ENCODE measurements at places on chromosomes 7 and 10. TPM values are rescaled to one million over a fixed set of nuclear protein-coding genes. Genes with fewer than 3 reads are reported as not detected.

Gene TSPAN12
- 6.8 TPM for total RNA-seq

Gene EIF5AL1
- 0.17 TPM for total RNA-seq

DNA sequence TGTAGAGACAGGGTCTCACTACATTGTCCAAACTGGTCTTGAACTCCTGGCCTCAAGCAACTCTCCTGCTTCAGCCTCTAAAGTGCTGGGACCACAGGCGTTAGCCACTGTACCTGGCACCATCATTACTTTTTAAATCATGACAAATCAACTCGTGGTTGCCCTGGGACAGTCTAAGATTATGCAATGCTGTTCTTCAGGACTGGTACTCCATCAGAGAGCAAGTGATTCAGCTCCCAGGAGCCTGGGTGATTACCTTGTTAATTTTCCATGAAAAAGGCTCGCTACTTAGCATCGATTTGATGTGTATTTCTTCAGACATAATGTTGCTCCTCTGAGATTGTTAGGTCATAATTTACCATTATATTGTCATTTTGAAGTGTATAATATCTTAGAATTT lies 158.9 kb upstream of the STEAP4 start:
- no peaks in the 10 kb centered on the region for H3K36me3 ChIP-seq
- H3K27ac ChIP-seq = no peak overlapping the region
- H3K4me3 ChIP-seq = no peak overlapping the region
- H3K4me1 ChIP-seq = no peaks in the 10 kb centered on the region
- peaks cover 14% of the 10 kb centered on the region for H3K27me3 ChIP-seq

DNA sequence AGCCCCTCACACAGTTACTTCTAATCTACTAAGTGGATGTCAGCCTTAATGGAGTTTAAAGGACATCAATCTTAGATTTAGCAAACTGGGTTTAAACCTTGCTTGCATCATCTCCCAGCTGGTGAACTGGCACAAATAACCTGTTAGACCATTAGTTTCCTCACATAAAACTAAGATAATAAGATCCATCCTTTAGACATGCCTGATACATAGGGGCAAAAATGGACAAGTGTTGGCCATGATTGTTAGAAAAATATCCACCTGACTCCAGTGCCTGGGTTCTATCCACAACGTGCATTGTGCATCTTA lies 439.1 kb downstream of the TNS3 start:
- H3K27ac ChIP-seq = no peak overlapping the region
- H3K4me3 ChIP-seq = no peak overlapping the region
- DNase-seq = no peak
- H3K36me3 ChIP-seq = no peaks in the 10 kb centered on the region
- no peaks in the 10 kb centered on the region for H3K27me3 ChIP-seq
- peaks cover 3% of the 10 kb centered on the region for H3K4me1 ChIP-seq

DNA sequence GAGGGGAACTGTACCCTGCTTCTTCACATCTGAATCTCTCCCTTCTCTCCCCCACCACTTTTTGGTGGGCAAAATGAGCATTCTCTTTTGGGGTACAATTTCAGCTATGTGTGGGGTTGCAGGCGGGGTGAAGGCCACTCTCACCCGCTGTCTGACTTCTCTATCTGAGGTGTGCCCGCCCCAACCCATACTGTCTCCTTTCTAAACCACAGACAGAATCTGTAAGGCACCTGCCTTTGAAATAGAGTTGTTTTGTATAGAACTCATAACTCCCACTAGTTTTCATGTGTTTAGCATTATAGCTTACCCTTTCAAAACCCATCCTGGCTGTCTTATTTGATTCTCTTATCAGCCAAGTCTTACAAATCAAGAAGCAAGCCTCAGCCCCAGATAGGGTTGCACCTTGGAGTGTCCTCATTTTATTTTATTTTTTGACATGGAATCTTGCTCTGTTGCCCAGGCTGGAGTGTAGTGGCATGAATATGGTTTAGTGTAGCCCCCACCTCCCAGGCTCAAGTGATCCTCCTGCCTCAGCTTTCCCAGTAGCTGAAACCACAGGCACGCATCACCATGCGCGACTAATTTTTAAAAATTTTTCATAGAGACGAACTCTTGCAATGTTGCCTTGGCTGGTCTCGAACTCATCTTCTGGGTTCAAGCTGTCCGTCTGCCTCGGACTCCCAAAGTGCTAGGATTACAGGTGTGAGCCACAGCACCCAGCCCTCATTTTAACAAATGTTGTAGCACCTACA lies 11.9 kb downstream of the TSPAN14 start:
- H3K4me3 ChIP-seq = no peak overlapping the region
- DNase-seq = no peak
- H3K27me3 ChIP-seq = no peaks in the 10 kb centered on the region

GRCh38 chr7:25786936-25787335 lies 365.1 kb upstream of the NFE2L3 start:
- H3K27ac ChIP-seq = peak overlapping the region; percentile 79
- peaks cover 47% of the 10 kb centered on the region for H3K4me1 ChIP-seq
- peaks cover 3% of the 10 kb centered on the region for H3K36me3 ChIP-seq
- no peak overlapping the region for H3K4me3 ChIP-seq
- no peak for DNase-seq

DNA sequence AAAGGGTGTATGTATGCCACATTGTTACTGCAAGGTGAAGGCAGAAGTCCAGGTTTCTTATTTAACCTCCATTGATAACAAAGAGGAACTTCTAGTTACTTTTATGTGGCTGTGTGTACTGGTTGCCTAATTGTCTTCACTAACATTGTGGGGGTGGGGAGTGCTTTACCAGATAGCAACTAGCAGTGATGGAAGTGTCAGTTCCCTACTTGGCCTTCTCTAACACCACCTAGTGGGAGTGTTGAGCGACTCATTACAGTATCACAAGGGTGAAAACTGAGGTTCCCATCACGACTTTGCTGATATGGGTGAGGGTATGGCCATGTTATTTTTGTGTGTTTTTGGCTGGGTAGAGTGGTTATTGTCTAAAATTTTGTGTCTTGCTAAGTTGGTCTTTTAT lies 274.4 kb downstream of the THSD7A start:
- no peaks in the 10 kb centered on the region for H3K4me1 ChIP-seq
- H3K4me3 ChIP-seq = no peak overlapping the region
- peaks cover 1% of the 10 kb centered on the region for H3K36me3 ChIP-seq
- H3K27ac ChIP-seq = no peak overlapping the region
- DNase-seq = no peak
- H3K27me3 ChIP-seq = peaks cover 4% of the 10 kb centered on the region
